ELR (cell line): ENCODE measurements at places on chromosomes 7 and 10.

DNA sequence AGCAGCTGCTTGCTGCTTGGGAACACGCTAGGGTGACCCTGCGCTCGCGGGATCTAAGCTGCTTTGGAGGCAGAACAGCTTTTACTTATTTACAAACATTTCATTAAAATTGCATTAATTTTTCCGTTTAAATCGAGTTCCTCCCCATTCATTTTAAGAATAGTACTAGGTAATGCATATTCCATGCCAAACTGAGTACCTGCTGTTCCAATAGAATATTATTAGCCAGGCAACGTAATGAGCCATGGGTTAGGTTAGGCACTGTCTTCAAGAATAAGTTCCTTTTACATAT is 860 bp downstream of the EXOC6 start:
- peak; percentile 41 for DNase-seq

GRCh38 chr10:74290708-74291107 is 139.7 kb downstream of the ADK start:
- DNase-seq, result peak; percentile 64

DNA sequence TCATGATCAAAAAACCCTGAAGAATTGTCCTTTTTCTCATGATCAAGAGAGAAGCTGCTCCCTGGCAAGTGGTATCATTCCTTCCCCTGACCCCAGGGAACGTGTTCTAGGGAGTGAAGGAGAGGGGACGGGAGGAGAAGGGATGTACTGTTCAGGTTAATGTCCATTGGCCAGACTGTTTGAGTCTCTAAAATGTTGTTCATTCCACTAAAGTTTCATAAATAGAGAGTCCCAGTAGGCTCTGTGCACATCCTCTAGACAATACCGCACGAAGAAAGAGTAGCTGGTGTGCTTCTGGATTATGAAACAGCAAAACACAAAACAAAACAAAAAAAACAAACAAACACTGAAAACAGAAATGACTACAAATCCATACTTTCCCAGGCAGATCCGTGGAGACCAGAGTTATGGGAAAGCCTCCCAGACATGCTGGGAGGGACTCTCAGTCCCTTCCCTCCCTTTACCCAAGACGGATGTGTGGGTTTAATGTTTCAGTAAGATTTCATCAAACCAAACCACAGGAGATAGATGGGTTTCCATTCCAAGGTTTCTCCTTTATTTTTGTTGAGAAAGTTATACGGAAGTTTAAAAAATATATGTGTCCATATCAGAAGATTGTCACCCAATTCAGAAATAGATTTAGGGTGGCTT is 66.5 kb upstream of the TNS3 start:
- DNase-seq, result peak; percentile 24

- no peak for DNase-seq
These were observed 423.2 kb upstream of the PCDH15 start for GRCh38 chr10:55224007-55224781.

GRCh38 chr10:77391605-77392235 is 245.9 kb downstream of the KCNMA1 start:
- DNase-seq, result peak; percentile 94

DNA sequence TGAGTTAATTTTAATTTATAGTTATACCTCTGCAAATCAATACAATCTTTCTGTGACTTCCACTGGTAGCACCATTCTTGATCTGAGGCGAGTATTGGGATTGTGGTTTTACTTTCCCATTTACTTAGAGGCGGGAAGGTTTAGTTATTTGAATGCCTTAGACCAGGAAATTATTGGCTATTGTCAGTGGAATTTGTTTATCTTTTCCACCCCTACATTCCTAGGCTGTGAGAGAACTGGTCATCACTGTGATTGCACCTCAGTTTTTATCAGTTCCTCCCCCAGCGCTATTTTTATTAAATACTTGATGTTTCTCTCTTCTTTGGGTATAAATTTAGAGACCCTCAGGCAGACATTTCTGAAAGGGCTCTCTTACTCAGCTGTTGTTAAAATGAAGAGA is 29.9 kb downstream of the CDK14 start:
- DNase-seq, result peak; percentile 76

DNA sequence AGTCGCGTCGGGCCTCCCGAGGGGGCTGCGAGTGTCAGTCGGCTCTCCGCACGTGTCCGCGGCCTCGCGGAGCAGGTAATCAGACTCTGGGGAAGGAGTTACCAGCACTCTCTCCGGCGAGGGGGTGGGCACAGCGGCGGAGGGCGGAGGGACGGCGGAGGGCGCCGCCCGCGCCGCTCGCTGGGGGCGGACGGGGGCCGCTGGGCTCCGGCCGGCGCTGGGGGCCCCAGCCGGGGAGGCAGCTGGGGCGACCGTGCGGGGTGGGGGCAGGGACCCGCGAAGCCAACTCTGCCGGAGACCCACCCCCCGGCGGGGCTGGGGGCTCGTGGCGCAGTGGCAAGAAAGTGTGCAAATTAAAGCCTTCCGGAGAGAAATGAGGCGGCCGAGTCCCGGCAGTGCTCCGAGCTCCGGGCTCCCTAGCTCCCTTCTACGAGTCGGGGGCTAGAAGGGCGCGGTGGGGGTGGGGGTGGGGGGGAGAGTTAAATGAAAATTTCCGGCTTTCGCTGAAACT is at the start of gene CDK6:
Gene CDK6, minus strand, starts transcription at position 85 of the 511 bp plus-strand sequence. CDS start 3,250 bp downstream, outside the sequence.
- peak; percentile 79 for DNase-seq
